A549 (cell line): ENCODE measurements at places on chromosomes 2 and 18.
A peak's percentile ranks its signal among the peaks of the same experiment; 100 is the strongest.

GRCh38 chr2:9639000-9639602 lies 8.3 kb upstream of the YWHAQ start:
- no peak for DNase-seq

DNA sequence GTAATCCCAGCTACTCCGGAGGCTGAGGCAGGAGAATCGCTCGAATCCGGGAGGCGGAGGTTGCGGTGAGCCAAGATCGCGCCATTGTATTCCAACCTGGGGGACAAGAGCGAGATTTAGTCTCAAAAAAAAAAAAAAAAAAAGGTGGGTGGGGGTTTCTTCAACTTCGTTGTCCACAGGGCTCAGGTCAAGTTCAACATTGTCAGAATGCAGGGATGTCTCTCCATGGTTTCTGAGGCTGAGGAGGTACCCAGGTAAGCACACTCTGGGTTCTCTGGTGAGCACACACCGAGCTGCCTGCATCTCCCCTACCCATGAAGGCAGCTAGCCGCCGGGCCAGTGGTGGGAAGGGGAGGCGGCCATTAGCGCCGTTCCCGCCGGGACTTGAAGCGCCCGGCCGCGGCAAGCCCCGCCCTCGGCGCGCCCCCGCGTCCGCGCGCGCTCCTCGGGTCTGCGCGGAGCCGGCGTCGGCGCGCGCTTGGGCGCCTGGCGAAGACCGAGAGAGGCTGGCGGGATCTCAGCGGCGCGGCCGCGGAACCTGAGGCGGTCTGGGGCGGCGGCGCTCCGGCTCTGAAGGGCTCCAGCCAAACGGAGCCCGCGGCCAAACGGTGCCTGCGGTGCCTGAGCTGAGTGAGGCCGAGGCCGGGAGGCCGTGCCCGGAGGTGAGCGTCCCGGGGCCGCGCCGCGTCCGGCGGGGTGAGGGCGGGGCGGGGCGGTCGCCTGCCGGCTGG lies at the start of gene UBXN2A:
Gene UBXN2A (plus strand): TSS at position 477 of the 731 bp plus-strand sequence. CDS start 17,852 bp downstream, outside the sequence.
- peak; percentile 85 for DNase-seq

DNA sequence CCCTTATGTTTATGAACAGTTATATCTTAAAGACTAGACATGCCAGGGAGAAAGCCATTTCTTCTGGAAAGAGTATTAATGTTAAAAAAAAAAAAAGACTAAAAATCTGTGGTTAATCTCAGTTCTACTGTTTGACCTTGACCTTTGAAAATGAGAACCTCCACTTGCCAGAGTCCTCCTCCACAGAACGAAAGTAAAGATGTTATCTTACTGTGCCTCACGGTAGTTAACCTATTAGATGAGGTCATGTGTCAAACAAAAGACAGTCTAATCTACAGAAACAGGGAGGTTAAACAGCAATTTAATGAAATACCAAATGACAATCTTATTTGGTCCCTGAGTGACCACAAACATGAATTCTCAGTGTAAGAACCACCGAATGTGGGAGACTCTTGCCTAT lies 51.2 kb downstream of the SLC14A2 start:
- no peak for DNase-seq

GRCh38 chr18:67728364-67728763 lies 211.8 kb upstream of the DSEL start:
- DNase-seq = no peak

GRCh38 chr2:181586569-181587081 lies 70.3 kb downstream of the CERKL start:
- DNase-seq = peak; percentile 9

GRCh38 chr18:78540636-78541529 lies 438.7 kb upstream of the SALL3 start:
- no peak for DNase-seq

DNA sequence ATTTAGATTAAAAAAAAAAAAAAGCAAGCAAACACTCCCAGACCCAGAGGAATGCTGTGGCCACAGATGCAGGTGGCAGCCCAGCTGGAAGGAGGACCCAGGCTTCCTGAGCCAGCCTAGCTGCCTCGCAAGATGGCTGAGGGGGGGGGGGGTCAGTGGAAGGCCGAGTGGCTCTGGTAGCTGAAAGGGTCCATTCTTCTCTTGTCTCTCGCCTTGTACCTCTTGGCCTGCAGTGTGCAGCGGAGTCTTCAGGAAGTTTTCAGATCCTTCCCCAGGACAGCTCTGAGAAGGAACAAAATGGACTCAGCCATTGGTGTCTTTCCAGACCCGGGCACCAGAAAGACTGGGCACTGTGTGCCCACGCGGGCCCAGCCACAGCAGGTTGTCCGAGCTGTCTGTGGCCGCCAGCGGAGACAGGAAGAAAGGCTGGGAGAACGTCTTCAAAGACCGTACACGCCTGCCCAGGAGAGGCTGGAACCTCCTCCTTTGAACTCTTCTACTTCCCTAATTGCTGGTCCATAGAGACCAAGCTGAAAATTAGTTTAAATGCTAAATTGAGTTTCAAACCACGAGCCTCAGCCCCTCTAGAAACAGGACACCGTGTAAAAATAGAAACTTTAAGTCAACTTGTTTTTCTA lies 21.3 kb downstream of the APCDD1 start:
- no peak for DNase-seq

GRCh38 chr2:234075518-234075915 lies 25.0 kb downstream of the SPP2 start:
- DNase-seq = no peak

- no peak for DNase-seq
Observed at GRCh38 chr18:46301081-46301480, 196.9 kb downstream of the HAUS1 start.

DNA sequence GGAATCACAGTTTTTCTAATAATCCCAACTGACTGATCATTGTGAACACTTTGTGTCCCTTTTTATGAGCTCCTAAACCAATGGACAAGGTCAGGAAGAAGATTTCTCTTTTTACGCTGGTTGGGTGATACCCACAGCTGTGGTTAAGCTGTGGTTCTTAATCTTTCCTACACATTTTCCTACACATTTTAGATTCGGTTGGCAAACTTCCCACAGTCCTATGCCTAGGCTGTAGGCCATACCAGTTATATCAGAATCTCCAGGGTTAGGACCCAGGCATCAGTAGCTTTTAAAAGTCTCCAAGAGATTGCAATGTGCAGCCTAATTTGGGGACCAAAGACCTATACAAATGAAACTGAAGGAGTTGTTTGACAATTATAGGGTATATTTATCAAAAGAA lies 203.0 kb downstream of the SP3 start:
- no peak for DNase-seq

- no peak for DNase-seq
Observed at GRCh38 chr2:19099181-19099580, 259.2 kb downstream of the OSR1 start.

GRCh38 chr2:44793322-44793870 lies 148.1 kb upstream of the SIX3 start:
- peak; percentile 33 for DNase-seq

DNA sequence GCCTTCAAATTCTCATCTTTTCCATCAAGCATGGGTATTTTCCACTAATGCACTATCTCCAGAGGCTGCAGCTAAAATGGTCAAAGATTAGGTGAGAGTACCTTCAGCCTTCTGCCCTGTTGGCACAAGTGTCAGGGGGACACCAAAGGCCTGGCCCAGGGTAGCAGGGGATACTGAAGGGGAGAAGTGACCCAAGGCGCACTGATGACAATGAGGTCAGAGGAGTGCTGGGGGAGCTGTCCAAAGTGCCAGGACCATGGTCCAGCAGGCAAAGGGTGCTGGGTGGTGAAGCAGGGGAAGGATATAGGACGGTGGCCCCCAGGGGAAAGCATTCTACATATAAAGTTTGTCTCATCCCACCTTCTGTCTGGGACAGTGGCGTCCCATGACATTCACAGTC lies 303.4 kb downstream of the SMAD2 start:
- no peak for DNase-seq

GRCh38 chr18:48875314-48875941 lies 75.3 kb downstream of the SMAD7 start:
- DNase-seq = no peak

- peak; percentile 86 for DNase-seq
Observed at GRCh38 chr18:9827793-9828505, 57.8 kb upstream of the TXNDC2 start.

DNA sequence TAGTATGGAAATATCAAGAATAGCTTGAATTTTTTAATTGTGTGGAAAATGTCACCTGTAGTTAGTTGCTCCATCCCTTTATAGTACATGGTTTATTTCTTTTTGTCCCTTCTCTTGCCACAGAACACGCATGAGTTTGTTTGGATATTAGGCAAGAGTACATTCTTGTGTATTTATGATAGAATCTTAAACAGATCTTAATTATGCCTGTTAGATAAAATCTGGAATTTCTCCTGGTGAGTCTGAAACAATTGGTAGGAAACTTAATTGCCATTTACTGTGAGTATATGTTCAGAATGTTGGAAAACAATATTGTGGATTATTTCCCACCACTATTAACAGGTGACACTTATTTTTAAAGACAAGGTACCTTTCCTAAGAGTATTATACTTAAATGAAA lies 30.2 kb upstream of the CABYR start:
- DNase-seq = no peak

DNA sequence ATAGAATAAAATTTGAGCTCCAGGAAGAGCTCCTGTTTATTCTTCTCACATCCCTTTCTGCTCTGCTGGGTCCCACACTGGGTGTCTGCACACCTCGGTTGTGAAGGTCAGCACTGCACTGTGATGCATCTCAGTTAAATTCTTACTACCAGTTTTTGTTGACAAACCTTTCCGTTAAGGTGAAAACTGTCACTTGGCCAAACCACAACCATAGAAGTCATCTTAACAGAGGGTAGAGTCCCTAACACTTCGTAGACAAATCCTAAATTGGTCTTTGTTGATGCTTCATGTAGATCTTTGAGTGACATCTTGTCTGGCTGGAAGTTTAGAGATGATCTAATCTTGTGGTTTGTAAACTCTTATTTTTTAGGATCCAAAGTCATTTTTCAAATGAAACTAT lies 167.4 kb upstream of the MAP3K20 start:
- no peak for DNase-seq

DNA sequence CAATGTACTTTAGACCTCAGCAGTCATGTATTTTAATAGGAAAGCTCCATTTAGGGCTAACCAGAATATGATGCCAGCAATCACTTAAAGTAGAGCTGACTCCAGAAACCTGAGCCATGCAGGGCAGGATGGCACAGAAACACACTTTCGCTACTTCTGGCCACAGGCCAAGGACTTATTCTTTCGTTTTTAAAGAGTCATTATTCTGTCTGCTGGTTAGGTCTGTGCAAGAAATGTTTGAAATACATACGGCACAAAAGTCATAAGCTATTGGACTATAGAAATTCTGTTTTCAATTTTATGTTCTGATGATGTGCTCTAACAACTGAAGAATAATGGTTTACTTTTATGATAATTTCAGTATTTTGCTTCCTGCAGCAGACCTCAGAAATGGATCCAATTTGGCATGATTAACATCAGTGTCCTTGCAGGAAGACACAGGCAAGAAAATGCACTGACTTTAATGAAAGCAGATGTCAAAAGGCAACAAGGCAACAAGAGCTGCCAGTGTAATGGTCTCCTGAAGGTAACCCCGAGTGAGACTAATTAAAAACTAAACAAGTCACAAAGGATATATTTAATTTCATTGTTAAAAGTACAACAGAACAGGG lies 114.4 kb upstream of the CHRNA1 start:
- DNase-seq = no peak

DNA sequence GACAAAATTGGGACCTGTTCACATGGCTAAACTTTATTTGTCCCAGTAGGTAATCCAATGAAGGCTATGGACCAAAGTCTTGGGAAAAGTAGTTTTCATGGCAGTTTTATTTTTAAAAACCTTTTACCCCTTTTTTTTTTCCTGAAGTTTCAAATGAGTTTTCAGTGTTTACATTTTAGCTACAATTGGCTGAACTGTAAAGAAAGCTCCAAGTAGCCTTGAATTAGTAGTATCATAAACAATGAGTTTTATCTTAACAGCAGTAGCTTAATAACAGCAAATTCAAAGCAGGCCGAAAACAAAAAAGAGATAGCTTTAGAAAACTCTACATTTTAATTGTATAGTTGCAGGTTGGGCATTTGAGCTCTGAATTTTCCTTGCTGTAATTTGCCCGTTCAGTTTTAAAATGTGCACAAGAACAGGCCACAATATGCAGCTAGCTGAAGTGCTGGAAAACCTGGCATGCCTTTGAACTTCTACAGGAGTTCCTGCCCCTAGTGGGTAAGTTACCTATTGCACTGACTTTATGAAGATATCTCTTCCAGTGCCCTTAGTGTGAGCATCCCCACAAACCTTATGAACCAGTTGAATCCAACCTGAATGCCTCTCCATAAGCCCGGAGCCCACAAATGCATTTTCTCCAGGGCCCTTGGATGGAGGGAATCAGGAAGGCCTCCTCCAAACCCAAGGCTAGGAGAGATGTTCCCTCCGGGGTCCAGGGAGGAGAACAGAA lies 106.7 kb downstream of the XRCC5 start:
- peak; percentile 45 for DNase-seq

GRCh38 chr18:59993560-59993959 lies 93.8 kb downstream of the PMAIP1 start:
- DNase-seq = no peak

GRCh38 chr2:45403036-45403435 lies 208.0 kb downstream of the SRBD1 start:
- DNase-seq = no peak

- DNase-seq = no peak
Observed at GRCh38 chr2:132276571-132276981, 114.8 kb upstream of the ANKRD30BL start.

- no peak for DNase-seq
Observed at GRCh38 chr2:238920053-238920452, 72.2 kb downstream of the TWIST2 start.

GRCh38 chr2:25895018-25895417 lies 16.7 kb upstream of the ASXL2 start:
- DNase-seq = no peak

DNA sequence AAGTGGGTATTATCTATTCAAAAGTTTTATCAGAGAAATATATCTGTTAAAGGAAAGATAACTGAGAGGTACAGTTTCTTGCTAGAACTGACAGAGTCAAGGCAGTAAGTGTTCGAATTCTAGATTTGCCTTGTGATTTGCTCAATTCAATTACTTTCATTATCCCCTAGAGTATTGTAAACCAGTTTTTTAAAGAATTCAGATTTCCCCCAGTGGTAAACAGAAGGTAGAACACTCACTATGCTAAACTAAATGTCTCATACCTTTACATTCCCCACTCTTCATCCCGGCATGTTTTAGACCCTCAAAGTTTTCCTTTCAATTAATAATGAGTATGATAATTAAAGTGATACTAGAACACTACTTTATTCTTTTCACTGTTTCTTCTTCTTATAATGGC lies 28.6 kb downstream of the TTC21B start:
- no peak for DNase-seq

- no peak for DNase-seq
Observed at GRCh38 chr18:9032519-9032918, 70.0 kb upstream of the NDUFV2 start.

DNA sequence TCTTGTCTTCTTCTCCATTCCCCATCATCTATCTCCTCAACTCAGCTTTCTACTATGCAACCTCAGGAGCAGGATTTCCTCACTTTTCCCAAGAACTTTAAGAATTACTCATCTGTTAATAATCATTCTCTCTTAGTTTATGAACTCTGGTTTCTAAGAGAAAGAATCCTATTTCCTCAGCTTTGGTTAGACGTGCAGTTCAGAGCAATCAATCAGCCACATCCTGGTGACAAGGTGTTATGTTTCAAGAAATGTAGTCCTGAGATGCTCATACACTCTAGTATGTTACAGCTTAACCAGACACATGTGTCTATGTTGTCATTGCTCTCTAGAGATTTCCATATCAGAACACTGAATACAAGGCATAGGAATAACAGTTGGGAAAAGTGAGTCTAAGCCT lies 277.9 kb downstream of the MBD2 start:
- DNase-seq = no peak

GRCh38 chr2:128644718-128645256 lies 326.1 kb upstream of the HS6ST1 start:
- no peak for DNase-seq

GRCh38 chr2:181083140-181083539 lies 102.7 kb downstream of the UBE2E3 start:
- no peak for DNase-seq
